Stomach (tissue), 19 donors: ENCODE measurements at places on chromosomes 5 and 9. TPM values are rescaled to one million over a fixed set of nuclear protein-coding genes. Genes with fewer than 3 reads are reported as not detected.

Gene MYOZ3
- not detected for total RNA-seq

Gene TRUB2
- total RNA-seq = 7.4 TPM

Gene SNCB
- total RNA-seq = not detected

Gene TMEM252
- total RNA-seq = not detected

Gene TMOD1
- total RNA-seq = 34.8 TPM

Gene NOXA1
- 28.8 TPM for total RNA-seq

Gene IL17B
- not detected for total RNA-seq

Gene CDC20B
- total RNA-seq = not detected

Gene ADGRD2
- total RNA-seq = not detected

GRCh38 chr5:132414634-132415378, 45.3 kb downstream of the SLC22A5 start:
- peaks cover 5% of the 10 kb centered on the region for H3K36me3 ChIP-seq
- H3K27ac ChIP-seq = peak overlapping the region; percentile 100
- H3K4me1 ChIP-seq = peaks cover 47% of the 10 kb centered on the region
- DNase-seq = no peak
- H3K27me3 ChIP-seq = no peaks in the 10 kb centered on the region

GRCh38 chr9:124495126-124496074, 11.8 kb downstream of the NR5A1 start:
- H3K36me3 ChIP-seq = no peaks in the 10 kb centered on the region
- H3K27ac ChIP-seq = no peak overlapping the region
- no peak overlapping the region for H3K4me3 ChIP-seq

GRCh38 chr5:123720955-123721354, 209.0 kb downstream of the CSNK1G3 start:
- no peak for DNase-seq
- H3K4me1 ChIP-seq = no peaks in the 10 kb centered on the region
- no peak overlapping the region for H3K4me3 ChIP-seq

DNA sequence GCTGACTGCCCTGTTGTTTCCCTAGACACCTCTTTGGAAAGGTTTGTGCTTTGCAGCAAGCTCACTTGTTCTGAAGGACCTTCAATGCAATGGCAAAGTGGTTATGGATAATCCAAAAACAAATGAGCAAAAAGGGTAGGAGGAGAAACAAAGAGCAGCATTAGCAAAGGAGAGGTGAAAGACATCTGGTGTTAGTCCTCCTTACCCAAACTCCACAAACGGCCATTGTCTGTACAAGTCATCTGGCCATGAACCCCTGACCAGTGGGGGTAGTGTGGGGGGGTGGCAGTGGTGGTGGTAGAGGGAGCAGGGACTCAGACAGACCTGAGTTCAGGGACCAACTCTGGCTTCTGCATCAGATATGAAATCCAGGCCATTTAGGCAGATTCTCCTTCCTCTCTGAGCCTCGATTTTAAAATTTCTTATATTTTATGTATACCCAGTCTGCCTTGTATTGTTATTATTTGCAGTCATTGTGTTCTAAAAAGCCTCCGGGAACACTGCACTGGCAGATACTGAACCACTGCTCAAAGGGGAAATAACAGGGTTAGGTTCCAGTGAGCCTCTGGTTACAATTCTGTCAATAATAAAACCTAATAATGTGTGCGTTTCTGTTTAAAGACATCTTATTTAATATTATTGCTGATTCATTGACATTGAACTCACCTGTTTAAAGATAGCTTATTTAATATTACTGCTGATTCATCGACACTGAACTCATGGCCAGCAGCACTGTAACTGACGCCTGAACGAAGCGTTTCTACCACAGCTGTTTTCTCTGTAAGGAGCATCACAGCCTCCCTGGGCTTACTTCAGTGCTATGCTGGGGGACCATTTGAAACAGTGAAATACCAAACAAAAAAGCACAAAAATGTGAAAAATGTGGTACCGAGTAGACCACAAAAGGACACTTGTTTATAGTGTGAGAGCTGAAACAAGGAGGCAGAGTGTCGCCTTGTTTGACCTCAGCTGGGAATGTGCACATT, 156.0 kb downstream of the SEC61B start:
- peaks cover 8% of the 10 kb centered on the region for H3K27me3 ChIP-seq
- H3K4me1 ChIP-seq = no peaks in the 10 kb centered on the region
- H3K4me3 ChIP-seq = no peak overlapping the region
- no peak for DNase-seq
- H3K27ac ChIP-seq = no peak overlapping the region

DNA sequence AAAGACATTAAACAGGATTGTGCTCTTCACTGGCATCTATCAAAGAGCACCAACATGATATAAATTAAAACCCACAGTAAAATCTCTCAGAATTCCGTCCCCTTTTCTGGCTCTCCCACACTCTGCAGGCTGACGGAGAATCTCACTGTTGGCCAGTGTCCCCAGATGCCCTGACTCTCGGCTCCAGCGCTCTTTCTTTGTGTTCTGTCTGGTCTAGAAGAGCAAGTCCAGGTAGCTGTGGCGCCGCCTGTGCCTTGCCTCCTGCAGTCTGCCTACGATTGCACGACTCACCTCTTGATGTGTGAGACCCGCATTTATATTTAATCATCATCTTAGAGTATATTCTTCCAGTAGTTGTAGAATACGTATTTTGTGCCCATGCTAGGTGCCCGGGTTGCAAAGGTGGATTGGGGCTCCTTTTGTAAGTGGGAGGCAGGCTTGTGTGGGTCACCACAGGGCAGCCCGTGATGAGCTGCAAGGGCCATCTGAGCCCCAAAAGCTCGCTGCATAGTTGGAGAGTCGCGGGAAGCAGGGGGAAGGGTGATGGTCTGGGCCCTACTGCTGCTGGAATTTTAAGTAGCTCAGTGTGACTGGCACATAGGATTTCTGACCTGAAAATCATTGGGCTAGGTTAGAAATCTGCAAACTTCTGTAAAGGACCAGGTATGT, 55.6 kb downstream of the EHMT1 start:
- no peak overlapping the region for H3K4me3 ChIP-seq
- H3K36me3 ChIP-seq = peaks cover 7% of the 10 kb centered on the region
- peaks cover 58% of the 10 kb centered on the region for H3K4me1 ChIP-seq
- H3K27ac ChIP-seq = no peak overlapping the region
- no peaks in the 10 kb centered on the region for H3K27me3 ChIP-seq

- no peak overlapping the region for H3K4me3 ChIP-seq
- no peaks in the 10 kb centered on the region for H3K27me3 ChIP-seq
- H3K4me1 ChIP-seq = no peaks in the 10 kb centered on the region
- no peak overlapping the region for H3K27ac ChIP-seq
Measured at GRCh38 chr5:101580591-101580990, 677.5 kb upstream of the ST8SIA4 start.

DNA sequence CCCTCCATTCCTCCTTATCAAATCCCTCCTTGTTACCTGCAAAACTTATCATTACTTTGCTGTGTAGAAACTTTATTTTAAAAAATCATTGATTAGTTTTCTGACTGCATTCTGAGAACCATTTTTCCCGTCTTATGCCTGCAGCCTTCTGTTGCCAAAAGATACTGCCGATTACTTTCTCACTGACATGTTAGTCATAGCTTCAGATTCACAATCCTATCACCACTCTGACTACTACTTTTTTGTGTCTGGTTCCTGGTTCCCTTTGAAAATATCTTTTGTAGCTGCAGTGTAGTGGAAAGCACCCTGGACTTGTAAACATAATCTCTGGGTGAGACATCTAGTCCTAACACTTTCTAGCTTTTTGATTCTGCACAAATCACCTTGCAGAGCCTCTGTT, 71.7 kb downstream of the NR2F1 start:
- DNase-seq = no peak
- H3K27me3 ChIP-seq = no peaks in the 10 kb centered on the region
- no peaks in the 10 kb centered on the region for H3K4me1 ChIP-seq
- H3K4me3 ChIP-seq = no peak overlapping the region

GRCh38 chr5:179873588-179874110, 15.0 kb upstream of the MRNIP start:
- no peak overlapping the region for H3K4me3 ChIP-seq
- no peaks in the 10 kb centered on the region for H3K27me3 ChIP-seq
- no peak overlapping the region for H3K27ac ChIP-seq
- H3K4me1 ChIP-seq = no peaks in the 10 kb centered on the region
- DNase-seq = no peak

DNA sequence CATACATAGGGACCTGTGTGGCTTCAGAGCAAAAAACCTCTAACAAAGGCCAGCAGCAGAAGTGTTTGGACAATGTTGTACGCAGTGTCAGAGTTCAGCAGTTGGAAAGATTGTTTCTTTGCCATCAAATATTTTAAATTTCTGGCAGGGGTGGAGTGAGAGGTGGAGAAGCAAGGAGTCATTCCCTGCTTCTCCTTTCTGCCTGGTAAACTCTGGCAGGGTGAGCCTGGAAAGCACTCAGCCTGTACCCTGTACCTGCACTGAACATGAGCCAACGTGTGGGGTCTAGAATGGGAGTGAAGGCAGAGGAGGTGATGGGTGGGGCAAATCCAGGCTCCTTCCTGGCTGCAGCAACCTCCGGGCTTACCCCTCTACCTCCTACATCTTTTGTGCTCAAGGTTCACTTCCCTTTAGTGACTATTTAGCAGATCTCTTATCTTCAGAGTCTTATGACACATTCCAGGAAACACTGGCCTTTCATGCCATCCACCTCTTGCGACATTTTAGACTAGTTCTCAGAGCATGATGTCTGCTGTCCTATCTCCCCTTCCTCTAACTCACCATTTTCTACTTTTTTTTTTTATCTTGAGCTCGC, 445.0 kb upstream of the PIK3R1 start:
- no peak overlapping the region for H3K27ac ChIP-seq
- H3K4me3 ChIP-seq = no peak overlapping the region
- peak; percentile 45 for DNase-seq

DNA sequence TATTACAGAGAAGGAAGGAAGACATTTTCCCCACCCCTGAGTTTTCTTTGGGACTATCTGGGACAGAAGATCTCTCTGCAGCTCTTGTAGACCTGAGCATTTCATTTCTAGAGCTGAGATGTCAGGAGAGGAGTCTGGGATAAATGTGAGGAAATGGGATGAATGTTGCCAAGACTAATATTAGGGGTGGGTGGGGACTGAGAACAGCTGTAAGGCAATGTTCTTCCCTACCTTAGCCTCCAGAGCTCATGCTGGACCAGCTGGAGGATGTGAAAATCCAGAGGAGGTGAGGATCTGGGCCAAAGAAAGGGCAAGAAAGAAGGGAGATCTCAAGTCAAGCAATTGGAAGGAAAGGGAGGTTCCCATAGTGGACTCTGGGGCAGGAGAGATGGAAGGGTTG, 23.1 kb upstream of the FOXD1 start:
- H3K4me3 ChIP-seq = no peak overlapping the region
- no peaks in the 10 kb centered on the region for H3K27me3 ChIP-seq
- DNase-seq = no peak
- no peaks in the 10 kb centered on the region for H3K4me1 ChIP-seq

DNA sequence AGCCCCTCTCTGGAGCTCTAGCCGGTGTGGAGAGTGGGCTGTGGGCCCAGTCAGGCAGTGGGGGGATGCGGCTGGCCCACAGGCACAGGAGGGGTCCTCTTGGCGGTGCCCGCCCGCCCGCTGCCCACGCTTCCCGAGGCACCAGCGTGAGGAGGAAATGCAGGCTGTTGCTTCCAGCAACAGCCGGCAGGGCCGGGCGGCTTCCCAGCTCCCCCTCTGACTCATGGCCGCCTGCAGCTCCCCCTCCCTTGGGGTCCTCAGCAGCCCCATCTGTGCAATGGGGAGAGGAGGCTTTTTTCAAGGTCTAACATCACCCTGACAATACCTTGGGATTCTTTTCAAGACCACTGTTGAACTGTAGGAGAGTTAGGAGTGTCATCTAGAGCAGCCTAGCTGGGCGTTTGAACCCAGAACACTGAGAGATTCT, 10.4 kb downstream of the CXXC5 start:
- DNase-seq = no peak
- no peak overlapping the region for H3K4me3 ChIP-seq
- H3K4me1 ChIP-seq = peaks cover 100% of the 10 kb centered on the region
- H3K36me3 ChIP-seq = no peaks in the 10 kb centered on the region

GRCh38 chr5:78879516-78879915, 105.6 kb downstream of the ARSB start:
- no peaks in the 10 kb centered on the region for H3K27me3 ChIP-seq
- H3K4me3 ChIP-seq = no peak overlapping the region
- no peak for DNase-seq
- H3K36me3 ChIP-seq = no peaks in the 10 kb centered on the region
- H3K4me1 ChIP-seq = no peaks in the 10 kb centered on the region

DNA sequence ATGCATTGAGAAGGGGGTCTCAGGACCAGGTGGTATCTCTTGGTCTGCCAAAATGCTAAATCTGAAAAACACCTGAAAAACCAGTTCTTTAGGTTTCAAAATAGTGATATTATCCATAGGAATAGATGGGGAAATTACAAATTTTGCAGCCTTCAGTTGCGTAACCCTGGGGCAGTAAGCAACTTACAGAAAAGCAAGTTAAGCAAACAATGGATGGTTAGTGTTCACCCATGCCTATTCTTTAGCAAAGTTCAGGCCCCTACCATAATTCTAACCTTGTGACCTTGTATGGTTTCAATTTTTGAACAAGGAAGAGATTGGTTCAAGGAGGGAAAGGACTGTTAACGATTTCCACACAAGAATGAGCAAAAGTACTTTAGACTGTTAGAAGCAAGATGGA, 24.5 kb downstream of the GLRX start:
- H3K27ac ChIP-seq = no peak overlapping the region
- H3K27me3 ChIP-seq = no peaks in the 10 kb centered on the region
- H3K36me3 ChIP-seq = peaks cover 14% of the 10 kb centered on the region
- no peaks in the 10 kb centered on the region for H3K4me1 ChIP-seq
- H3K4me3 ChIP-seq = no peak overlapping the region

- no peak overlapping the region for H3K27ac ChIP-seq
- H3K4me1 ChIP-seq = peaks cover 31% of the 10 kb centered on the region
- H3K36me3 ChIP-seq = no peaks in the 10 kb centered on the region
- H3K4me3 ChIP-seq = no peak overlapping the region
- no peaks in the 10 kb centered on the region for H3K27me3 ChIP-seq
- no peak for DNase-seq
Measured at GRCh38 chr5:143205386-143205785, 198.1 kb downstream of the NR3C1 start.

DNA sequence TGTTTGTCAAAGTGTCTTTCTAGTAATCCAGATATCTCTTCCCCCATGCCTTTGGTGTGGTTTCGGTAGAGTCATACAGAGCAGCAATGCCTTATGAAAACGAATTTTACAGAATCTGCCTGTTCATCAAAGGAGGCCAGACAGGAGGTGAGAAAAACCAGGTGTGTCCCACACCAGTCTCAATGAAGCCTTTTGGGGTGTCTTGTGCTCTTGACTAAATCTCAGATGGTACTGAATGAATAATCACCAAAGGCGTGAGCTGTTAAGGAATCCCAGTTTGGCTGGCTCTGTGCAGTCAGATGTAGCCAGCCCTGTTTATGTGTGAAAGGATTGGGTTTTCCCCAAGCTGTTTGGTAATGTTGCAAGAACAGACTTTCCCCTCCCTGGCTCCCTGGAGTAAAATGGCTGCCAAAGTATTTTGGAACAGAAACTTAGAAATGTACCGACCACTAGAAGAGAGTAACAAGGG, 70.8 kb upstream of the CDKN2B start:
- no peaks in the 10 kb centered on the region for H3K36me3 ChIP-seq
- no peak for DNase-seq
- no peaks in the 10 kb centered on the region for H3K27me3 ChIP-seq
- H3K27ac ChIP-seq = no peak overlapping the region
- no peaks in the 10 kb centered on the region for H3K4me1 ChIP-seq
- H3K4me3 ChIP-seq = no peak overlapping the region
